Thoracic aorta endothelial cell (primary cell): ENCODE measurements at places on chromosomes 6 and 20. TPM values are rescaled to one million over a fixed set of nuclear protein-coding genes. Genes with fewer than 3 reads are reported as not detected.

GPLD1 gene
- 0.13 and 0.43 TPM in 2 replicates for total RNA-seq

LHFPL5 gene
- total RNA-seq = not detected in 2 replicates

SLC22A16 gene
- total RNA-seq = not detected in 2 replicates

MUCL3 gene
- not detected in 2 replicates for total RNA-seq

CCN6 gene
- total RNA-seq = not detected in 2 replicates
